ENCODE measurements at places on chromosomes 3 and 15. TPM values are rescaled to one million over a fixed set of nuclear protein-coding genes. Genes with fewer than 3 reads are reported as not detected.
A peak's percentile ranks its signal among the peaks of the same experiment; 100 is the strongest.

Gene STAB1
- total RNA-seq, result 198 TPM

Gene MOBP
- not detected for total RNA-seq

- DNase-seq, result no peak
Observed at GRCh38 chr3:55484191-55484689, 2.9 kb downstream of the WNT5A start.

- no peak for DNase-seq
Observed at GRCh38 chr15:33722005-33722672, 246.2 kb upstream of the CHRM5 start.

- DNase-seq, result no peak
Observed at GRCh38 chr15:55734641-55735040, 8.3 kb downstream of the PRTG start.

DNA sequence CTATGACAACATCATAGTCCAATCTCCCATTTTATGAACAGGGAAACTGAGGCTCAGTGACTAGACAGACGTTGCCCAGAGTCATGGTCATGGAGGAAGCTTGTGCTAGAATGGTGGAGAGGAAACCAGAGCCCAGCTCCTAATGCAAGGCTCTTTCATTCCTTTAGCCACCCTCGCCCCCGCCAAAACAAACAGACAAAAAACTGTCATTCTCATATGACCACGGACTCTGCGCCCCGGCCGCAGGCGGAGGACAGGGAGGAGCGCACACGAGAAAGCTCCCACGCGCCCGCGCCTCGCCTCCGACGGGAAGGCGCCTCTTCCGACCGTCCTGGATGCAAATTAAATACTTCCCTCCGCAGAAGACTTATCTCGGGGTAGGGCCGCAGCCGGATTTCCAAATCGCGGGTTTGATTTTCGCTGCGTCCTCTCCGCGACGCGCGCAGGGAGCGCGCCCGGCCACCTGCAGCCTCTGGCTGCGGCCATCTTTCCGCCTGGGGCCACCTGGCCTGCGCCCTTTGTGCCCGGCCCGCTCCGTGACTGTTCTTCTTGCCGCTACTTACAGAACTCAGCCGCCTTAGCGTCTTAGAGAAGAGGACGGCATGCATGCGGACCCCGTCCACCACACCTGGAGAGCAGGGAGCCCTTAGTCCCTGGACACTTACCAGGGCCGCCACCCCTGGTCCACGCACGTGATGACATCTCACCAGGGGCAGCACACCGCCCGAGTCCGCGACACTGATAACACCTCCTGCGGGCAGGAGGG lies 670 bp upstream of the ATP13A3 start:
- DNase-seq, result peak; percentile 55

Data from liver (tissue), 10 donors.